Thymus (tissue), 14 donors: ENCODE measurements at places on chromosomes 11 and 22. TPM values are rescaled to one million over a fixed set of nuclear protein-coding genes. Genes with fewer than 3 reads are reported as not detected.

GRCh38 chr11:4881860-4882500 is at the start of gene OR51T1:
OR51T1 (plus strand) TSS chr11:4881900; CDS start chr11:4881900, 0 bp downstream.
- DNase-seq = no peak

DNA sequence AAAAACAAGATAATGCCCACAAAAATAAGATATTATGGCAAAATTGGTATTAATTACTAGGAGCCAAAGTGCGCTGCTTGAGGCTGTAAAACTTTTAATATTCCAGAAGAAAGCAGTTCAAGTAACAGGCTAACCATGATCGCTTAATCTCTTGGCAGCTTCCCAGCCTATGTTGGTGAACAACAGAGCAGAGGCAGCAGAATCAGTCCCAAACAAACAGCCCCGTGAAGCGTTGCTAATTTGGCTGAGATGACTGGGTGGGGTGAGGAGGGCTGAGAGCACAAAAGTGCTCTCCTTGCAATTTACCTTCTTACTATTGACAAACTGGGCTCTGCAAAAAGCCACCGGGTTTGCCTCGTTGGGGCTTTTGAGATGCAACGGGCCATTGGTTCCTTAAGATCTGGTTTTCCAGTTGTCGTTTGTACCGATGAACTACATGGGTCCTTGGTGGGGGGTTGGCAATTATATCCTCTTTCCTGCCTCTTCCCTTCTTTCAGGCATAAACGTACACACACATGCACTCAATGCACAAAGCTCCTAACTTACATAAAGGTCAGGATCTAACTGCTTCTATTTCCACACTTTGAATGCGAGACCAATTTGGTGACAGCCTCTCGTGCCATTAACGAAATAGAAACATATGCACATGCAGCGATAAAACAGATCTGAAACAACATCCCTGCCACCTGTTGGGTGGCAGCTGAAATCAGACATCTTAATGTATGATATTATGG is 407.6 kb upstream of the CADM1 start:
- DNase-seq = no peak

DNA sequence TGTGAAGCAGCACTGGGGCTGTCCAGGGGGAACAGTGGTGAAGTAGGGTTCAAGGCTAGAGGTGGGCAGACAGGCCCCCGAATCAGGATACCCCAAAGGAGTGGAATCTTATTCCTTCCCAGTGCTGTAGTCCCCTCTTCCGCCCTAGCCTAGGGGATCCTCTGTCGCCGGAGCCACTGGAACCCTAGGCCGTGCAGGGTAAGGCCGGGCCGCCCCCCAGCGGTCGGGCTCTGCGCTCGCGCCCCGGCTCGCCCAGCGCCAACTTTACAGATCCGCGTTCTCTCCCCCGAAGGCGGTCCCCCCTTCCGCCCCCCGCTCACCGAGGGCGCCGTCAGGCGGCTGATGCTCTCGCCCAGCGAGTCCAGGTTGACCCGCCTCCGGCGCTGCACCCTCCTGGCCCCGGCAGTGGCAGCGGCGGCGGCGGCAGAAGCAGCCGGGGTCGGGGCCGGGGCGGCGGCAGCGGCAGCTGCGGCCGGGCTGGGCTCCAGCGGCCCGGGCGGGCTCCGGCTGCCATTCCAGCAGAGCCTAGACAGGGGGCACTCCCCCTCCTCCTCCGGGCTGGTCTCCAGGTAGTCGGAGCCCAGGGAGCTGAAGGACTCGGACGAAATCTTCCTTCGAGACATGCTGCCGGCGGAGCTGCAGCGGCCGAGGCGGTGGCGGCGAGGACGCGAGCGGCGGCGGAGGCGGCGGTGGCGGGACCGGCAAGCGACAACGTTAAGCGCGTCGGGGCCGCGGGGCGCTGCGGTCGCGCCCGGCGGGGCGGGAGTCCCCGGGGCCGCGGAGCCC is 650 bp downstream of the GUCY1A2 start:
- DNase-seq = peak; percentile 8

DNA sequence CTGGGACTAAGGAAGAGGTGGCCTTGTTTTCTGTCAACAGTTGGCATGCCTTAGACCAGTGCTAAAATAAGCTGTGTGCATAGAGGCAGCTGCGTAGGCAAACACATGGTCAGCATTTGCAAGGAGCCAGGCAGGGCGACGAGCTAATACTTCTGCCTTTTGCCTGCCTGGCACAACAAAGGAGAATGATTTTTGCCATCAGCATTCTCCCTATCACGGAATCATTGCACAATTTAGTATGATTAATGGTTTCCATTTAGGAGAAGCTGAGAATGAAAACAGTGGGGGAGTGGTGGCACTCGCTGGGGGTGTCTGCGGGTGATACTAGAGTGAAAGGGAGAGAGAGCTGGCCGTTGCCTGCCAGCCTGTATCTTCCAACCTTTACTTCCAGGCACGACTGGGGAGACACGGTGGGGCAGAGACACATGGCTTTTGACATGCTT is 336.0 kb downstream of the CADM1 start:
- DNase-seq = no peak

DNA sequence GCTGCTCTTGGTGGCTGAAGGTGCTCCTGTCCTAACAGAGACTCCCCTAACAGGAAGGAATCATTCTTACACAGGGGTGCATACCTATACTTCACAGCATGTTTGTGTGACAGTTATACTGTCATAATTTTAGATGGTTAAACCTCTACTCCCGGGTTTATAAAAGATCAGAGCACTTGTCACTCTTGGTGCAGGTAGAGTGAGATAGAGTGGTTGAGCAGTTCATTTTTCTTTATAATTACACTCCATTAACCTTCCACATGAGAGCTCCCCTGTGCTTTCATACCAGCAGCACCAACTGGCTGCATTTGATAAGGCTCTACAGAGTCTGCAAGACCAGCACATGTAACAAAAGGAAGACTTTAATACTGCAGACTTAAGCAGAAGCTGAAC is 72.9 kb downstream of the LARGE2 start:
- no peak for DNase-seq

GRCh38 chr11:76263166-76263565 is 56.9 kb upstream of the WNT11 start:
- DNase-seq = no peak

DNA sequence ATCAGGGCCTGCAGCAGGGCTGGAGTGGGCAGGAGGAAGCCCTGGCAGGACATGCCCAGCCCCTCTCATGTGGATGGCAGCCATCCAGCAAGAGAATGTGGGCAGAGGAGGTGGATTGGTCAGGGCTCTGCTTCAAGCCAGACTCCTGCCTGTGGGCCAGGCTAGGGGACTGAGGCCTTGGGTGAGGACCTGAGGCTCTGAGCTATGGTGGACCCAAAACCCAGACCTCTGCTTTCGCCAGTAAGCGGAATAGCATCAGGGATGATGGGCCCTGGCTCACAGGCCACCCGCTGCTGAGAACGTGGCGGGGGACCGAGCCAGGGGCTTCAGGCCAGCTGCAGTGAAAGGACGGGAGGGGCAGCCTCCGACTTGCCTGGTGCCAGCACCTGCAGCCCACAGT is 57.4 kb downstream of the LINC01488 start:
- DNase-seq = no peak

The NCF4 gene
- total RNA-seq = 17.6 TPM

The CRYBB1 gene
- total RNA-seq = 0.85 TPM

The BIRC3 gene
- total RNA-seq = 63.6 TPM

DNA sequence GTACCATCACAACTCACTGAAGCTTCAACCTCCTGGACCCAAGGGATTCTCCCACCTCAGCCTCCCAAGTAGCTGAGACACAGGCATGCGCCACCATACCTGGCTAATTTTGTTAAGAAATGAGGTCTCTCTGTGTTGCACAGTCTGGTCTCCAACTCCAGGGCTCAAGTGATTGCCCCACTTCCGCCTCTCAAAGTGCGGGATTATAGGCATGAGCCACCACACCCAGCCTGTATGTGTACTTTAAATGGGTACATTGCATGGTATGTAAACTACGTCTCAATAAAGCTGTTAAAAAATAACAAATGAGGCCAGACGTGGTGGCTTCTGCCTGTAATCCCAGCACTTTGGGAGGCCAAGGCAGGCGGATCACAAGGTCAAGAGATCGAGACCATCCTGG is 36.2 kb upstream of the DDX6 start:
- DNase-seq = no peak

GRCh38 chr22:48173061-48173772 is 1410.8 kb downstream of the TBC1D22A start:
- no peak for DNase-seq

GRCh38 chr22:42688241-42689211 is 32.1 kb downstream of the A4GALT start:
- no peak for DNase-seq

DNA sequence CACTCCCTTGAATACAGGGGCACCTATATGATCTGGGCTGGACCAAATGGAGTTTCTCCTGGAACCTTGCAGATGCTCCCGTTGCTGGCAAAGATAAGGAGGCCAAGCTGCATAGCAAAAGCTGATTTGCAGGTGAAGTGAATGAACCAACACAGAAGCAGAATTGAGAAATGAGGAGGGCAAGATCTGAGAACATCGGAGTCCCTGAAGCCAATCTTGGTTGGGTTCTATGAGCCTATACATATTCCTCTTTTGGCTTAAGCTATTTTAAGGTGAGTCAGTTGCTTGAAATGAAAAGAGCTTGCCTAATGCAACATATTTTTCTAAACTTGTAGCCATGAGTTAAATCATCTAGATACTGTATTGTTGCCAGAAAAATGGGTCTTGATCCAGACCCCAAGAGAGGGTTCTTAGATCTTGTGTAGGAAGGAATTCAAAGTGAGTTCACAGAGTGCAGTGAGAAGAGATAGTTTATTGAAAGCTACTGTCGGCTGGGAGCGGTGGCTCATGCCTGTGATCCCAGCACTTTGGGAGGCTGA is 23.5 kb downstream of the WEE1 start:
- DNase-seq = no peak

The QSER1 gene
- 14.5 TPM for total RNA-seq

The TRIM5 gene
- total RNA-seq = 17.6 TPM

DNA sequence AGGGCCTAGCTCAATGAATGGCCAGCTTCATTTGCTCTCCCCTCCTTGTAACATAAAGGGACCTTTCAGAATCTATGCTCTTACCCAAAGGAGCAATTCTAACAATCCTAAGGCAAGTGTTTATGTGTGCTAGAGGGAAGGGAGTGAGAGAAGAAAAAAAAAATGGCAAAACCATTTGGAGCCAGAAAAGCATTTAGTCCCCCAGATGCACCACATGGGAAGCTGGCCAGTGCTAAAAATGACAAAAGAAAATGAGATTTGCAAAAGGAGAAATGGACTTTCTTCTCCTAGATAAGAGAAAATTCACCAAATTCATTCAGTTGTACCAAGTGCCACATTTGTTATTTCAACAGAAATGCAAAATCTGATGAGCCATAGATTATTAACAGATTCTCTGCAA is 52.8 kb downstream of the SERGEF start:
- no peak for DNase-seq

The LRRN4CL gene
- 0.80 TPM for total RNA-seq

The KCNQ1OT1 gene
- total RNA-seq = 0.42 TPM

The UCP2 gene
- 31.4 TPM for total RNA-seq

GRCh38 chr11:121236115-121237001 is 56.2 kb upstream of the SC5D start:
- DNase-seq = no peak

DNA sequence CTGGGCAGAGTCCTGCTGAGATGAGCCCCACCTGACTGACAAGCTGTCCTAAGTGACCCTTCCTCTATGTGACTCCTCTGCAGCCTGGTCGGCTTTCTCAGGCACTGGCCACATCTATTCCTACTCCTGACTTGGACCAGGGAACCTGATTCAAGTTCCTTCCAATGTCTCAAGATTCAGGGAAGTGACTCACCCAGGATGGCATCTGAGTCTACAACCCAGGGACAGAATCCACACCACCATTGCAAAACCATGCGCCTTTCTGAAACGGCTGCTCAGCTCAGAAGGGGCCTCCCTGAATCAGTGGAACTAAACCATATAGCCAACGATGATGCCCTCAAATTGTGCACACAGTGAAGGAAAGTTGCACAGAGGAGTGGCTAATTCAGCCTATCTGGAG is 63.9 kb upstream of the CSNK2A3 start:
- DNase-seq = no peak

The F2 gene
- 0.14 TPM for total RNA-seq

DNA sequence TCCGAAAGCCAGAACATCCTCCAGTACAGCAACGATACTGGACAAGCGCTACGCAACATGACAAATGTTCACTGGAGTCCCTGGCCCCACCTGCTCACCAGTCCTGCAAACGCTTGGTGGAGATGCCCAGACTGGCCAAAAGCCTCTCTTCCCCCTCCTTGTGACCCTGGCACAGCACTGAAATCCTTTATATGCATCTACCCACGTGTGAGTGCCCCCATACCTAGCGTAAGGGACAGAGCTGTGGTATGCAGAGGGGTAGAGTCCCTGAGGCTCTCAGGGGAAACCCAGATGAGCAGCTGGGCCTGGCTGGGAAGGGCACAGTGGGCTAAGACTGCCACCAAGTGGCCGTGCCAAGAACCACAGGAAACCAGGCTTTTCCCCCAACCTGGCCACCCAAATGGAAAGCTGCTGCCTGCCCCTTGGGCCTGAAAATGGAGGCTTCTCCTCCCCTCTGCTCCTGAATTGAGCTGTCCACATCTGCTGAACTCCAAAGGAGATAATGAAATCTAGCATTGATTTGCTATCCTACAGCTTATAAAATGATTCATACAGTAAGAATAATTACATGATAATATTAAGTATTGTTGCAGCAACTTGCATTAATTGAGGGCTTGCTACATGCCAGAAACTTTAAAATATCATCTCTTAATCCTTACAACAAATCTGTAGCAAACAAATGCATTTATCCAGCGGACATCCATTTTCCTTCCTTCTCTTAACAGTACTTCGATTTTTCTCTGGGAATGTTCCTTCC is 24.8 kb upstream of the TTC12 start:
- DNase-seq = peak; percentile 60

The MMP13 gene
- total RNA-seq = 0.42 TPM

The CCDC116 gene
- total RNA-seq = 0.09 TPM

The FXYD6 gene
- total RNA-seq = 25.7 TPM

DNA sequence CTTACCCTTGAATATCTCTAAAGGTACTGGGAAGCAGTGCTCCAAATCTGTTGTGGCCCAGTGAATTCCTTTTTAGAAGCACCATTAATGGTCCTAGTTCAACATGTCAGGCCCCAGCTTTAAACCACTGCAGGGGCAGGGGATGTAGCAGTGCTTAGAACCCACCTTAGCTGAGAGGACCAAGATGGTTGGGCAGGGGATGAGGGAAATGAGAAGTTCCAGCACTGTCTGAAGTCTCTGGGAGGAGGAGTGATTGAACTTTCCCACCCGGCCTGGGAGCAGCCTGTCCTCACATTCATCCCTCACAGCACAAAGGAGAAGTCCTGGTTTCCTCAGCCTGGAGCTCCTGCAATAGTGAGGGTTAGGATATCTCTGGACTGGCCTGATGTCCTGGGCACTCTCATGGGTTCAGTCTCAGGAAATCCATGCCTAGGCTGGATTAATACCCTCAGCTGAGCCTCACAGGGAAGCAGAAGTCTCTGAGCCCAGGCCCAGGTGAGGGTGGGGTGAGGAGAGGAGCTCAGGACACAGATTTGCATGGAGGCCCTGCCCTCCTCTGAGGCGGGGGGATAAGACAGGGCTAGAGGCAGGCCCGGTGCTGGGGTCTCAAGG is 28.6 kb upstream of the PRAME start:
- no peak for DNase-seq
